ENCODE measurements at places on chromosomes 4 and X.

GRCh38 chrX:13955095-13955647 lies 74.5 kb downstream of the GEMIN8 start:
- no peak for DNase-seq

DNA sequence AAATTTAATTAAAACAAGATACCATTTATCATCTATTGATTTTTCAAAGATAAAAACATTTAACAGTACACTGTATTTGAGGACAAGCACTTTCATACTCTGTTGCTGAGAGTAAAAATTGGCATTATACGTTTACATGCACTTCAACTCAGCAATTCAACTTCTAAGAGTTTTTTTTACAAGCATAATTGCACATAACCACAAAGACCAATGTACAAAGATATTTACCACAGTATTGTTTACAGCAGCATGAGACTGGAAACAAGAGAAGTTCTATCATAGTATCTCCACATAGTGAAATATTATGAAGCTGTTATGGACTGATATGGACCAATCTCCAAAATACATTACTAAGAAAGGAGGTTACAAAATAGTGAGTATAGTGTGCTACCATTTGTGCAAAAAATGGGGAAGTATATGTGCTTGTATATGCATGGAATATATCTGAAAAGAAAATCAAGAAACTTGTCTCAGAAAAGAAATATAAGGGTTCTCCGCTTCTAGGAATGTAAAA lies 10.9 kb downstream of the GAB3 start:
- DNase-seq: no peak

DNA sequence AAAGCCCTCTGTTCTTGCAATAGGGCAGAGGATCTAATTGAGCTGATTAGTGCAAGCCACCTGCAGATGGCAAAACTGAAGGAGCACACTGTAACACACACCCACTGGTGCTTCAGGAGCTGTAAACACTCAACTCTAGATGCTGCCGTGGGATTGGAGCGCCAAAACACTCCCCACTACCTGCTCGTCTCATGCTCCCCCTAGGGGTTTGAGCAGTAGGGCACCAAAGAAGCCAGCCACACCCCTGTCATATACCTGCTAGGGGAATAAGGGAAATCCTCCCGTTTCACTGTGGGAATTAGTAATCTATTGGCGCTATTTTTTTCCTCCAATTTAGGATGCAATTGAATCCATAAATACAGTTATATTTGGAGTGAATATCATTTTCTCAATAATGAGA lies 360.2 kb downstream of the GLUD2 start:
- DNase-seq: no peak

DNA sequence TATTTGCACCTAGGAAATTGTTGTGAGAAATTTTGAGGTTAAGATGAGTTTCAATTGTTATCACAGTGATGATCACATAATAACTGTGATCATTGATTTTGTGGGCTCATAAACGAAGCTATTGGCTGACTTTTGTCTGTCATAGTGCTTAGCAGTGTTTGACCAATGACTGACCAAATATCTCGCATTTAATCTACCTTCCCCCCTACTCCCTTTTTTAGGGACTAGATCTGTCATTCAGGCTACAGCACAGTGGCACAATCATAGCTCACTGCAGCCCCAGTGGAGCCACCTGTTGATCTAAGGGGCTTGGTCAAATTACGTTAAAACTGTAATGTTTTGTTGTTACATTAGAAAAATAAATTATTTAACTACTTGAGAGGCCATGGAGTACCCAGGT lies 1.5 kb downstream of the FUNDC2 start:
- DNase-seq: no peak

DNA sequence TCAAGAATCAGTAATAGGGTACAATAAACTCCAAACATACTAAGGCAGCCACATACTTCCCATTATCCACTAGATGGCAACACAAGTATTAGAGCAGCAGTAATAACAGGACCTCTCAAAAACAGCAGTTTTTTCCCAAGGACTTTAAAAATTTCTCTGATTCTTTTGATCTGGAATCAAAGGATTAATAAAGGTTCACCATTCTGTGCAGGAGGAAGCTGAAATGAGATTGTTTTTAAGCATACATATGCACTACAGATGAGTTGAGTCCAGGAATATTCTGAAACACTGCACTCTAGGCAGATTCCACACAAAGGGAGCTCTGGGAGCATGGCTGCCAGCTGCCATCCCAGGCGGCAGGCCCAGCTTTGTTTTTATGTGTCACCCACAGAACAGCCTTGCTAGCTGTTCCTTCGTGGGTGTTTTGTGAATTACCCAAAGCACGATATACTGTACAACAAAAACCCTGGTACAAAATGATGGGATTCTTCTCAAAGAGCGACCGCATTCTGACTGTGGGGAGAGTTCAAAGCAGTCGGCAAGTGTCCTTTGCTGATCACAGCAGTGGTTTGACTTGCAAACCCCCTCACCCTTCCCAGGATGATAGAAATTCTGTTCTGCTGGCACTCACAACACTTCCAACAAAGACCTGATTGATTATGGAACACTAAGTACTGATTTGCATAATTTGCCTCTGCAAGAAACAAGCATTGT lies 61.0 kb downstream of the STX18 start:
- no peak for DNase-seq

GRCh38 chrX:31353095-31353494 lies 281.3 kb upstream of the FTHL17 start:
- DNase-seq: no peak

DNA sequence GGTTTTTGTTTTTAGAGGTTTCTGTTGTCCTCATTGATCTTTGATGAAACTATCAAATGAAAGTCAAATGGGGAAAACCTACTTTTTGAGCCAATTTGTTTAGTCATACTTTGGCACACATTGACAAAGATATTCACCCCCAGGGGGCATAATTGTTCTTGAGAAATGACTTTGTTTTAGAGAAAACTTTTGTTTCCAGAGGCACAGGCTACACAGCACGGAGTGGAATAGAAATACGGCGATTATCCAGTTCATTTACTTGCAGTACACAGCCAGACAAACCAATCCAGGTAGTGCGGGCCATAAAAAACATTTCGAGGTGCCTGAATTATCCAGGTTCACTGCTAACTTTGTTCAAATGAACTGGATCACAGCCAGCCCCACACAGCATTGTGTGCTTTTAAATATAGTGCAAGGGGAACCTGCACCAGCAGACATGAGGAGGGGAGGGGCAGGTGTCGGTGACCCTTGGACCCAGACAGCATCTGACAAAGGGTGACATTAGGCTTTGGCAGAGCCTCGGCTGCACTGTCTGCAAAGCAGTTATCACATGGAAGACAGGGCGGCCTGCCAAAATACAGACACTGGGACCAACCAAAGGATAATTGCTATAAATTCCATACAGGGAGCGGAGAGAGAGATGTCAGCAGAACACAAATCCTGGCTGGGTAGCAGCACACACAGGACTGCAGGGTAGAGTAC lies 179.6 kb upstream of the NOCT start:
- DNase-seq: no peak

- no peak for DNase-seq
These were observed 72.0 kb downstream of the JAKMIP1 start for GRCh38 chr4:6128221-6128850.
